ENCODE measurements at places on chromosomes 11 and 22.

DNA sequence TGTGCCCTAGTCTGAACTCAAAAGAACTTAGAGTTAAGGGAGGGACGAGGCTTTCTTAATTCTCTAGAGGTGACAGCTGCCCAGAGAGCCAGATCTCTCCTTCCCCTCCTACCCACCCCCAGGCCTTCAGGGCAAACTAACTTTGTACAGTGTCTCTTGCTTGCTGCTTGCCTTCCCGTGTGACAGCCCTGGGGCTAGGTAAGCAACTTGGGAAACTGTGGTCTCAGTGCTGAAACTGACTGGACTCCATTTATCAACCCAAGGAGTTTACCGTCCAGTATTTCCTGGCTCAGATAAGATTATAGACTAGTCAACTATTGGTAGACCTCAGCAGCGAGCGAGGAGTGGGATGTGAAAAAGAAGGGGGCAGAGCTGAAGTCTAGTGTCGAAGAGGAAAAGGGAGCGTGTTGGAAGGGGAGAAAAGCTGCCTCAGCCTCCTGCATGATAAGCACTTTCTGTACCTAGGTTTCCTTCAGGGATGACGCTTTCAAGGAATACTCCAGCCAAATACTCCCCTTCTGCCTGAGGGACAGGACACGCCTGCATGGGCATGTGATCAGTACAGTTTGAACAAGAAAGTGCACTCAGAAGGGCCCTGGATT, 43.3 kb upstream of the WEE1 start:
- DNase-seq = no peak

DNA sequence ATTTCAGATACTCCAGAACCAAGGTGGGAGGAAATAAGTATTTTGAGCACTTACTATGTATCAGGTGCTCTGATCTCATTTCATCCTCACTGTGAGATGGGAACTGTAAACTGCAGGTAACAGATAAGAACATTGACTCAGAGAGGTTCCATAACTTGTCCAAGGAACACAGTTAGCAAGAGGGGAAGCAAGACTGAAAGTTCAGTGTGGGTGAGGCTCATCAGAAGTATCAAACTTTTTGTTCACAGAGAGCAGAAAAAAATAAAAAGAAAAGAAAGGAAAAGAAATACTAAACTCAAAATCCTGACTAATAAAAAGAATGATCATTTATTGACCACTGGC, 37.1 kb downstream of the RAB30 start:
- DNase-seq = no peak

- DNase-seq = no peak
Measured at GRCh38 chr11:34864424-34864823, 51.8 kb downstream of the APIP start.

DNA sequence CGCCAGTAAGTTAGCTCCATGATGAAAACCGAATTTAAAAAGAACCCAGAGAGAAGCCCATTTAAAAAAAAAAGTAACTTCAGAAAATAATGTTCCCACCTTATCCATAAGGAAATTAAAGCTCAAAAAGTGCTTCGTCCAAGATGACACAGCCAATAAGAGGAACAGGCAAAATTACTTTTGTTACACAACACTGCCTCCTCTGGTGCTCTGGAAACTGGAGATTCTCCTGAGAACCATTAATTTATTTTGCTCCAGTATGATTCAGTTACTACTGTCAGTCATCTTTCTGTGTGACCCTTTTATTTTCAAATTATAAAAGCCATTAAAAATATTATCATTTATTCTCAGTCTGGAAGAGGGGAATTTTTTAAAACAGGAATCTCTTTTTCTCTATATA, 2.0 kb downstream of the IFT27 start:
- no peak for DNase-seq

DNA sequence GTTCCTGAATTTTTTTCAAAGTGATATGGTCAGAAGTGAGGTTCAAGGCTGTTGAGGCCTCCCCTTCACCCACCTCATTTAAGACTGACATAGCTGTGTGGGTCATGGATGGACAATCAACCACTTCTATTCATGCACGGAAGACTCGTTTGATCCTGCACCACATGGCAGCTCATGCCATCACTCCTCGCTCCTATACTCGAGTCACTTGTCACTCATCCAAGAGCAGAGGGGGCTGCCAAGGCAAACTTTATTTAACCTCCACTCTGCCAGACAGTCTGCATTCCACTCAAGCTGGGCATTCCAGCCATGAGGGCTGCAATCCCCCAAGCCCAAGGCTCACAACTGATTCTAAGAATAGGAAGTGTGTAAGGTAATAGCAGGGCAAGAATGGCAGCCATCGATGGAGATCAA, 34.1 kb downstream of the SNX19 start:
- DNase-seq = no peak

GRCh38 chr11:122920579-122920978, 38.0 kb downstream of the JHY start:
- no peak for DNase-seq

GRCh38 chr11:117872420-117872961, 4.0 kb downstream of the FXYD6 start:
- no peak for DNase-seq

GRCh38 chr22:46592390-46592872, 27.8 kb upstream of the GRAMD4 start:
- no peak for DNase-seq

DNA sequence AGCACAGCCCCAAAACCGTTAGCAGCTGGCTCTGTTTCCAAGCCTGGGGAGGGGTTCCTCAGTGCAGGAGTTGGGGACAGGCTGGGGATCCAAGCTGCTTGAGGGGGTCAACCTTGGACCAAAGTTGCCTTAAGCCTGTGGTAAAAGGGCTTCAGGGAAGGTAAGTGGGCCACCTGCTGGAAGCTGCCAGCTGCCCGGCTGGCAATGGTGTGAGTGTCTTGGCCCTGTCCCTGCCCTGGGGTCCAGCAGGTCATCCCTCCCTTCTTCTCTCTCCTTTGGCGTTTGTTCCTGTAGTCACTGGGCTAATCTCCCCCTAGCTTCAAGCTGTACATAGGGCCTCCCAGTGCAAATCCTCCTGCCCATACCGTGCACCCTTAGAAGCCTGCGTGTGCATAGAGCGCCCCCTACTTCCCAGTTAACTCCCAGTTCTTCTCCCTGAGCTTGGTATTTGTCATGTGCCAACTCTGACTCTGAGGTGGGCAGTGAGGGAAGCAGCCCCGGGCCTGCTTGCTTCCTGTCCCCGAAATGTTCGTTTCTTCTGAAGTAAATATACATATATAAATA, 4.4 kb downstream of the TMEM258 start:
- DNase-seq = no peak

GRCh38 chr11:134498326-134499139, 86.5 kb upstream of the B3GAT1 start:
- DNase-seq = no peak

Data from activated T-helper 1 cell treated with anti-CD3 and anti-CD28 coated beads, Interleukin-2, amount 50 U/mL, for 16 hours (primary cell).